ENCODE measurements at places on chromosomes 5 and 9. TPM values are rescaled to one million over a fixed set of nuclear protein-coding genes. Genes with fewer than 3 reads are reported as not detected.

ABCA1 gene
- 6.6 TPM for total RNA-seq

HEMGN gene
- total RNA-seq: not detected

TMEM38B gene
- 6.5 TPM for total RNA-seq

FGF1 gene
- total RNA-seq: not detected

NPR3 gene
- total RNA-seq: 0.37 TPM

WNT8A gene
- not detected for total RNA-seq

- DNase-seq: peak; percentile 33
Observed at GRCh38 chr5:142053426-142054151, 40.8 kb upstream of the GNPDA1 start.

DNA sequence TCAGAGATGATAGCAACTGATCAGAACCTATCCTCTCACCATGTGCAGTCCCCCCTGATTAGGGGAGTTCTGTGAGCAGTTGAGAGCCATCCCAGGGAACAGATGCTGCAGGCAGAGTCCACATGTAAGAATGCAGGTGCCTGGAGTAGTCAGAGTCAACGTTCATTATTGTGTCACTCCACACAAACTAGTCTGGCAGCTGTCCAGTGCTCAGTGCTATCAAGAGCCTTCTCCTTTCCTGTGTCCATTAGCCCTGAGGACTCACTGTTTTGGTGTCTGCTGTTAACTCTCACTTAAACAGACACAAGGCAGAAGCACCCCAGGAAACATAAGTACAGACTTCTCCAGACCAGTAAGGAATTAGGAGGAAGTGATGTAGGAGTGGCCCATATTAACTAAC is 2.5 kb downstream of the SH3TC2 start:
- DNase-seq: peak; percentile 71

DNA sequence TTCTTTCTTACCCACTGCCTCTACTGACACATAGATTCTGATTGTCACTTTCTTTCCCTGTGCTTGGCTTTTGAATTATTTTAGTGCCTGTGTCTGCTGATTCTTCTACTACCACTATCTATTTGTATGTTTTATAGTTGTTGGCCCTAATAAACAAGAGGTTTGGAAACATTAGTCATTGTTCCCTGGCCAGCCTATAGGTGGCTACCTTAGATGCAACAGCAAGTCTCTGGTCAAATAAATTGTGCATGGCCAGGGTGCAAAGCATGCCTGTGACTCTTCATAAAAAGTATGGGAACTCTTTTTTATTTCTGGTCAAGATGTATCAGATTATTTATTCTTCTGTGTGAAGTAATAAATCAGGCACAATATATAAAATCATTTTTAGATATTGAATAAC is 124.4 kb downstream of the PLK2 start:
- DNase-seq: no peak

DNA sequence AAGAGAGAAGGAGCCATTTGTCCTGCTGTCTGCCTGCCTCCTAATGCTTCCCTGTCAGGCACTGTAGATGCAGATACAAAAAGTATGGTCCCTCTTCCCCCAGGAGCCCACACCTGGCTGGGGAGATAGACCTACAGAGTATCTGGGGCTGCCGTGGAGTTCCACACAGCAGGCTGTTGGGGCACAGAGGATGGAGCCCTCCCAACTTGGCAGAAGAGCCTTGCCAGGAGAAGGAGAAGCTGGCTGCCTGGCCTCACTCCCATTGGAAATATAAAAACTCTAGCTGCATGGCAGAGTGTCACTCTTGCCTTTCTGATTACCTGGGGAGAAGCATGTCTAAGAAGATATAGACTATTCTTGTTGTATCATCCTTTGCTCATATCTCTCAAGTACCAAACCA is 160.4 kb downstream of the FSTL4 start:
- no peak for DNase-seq

GRCh38 chr5:78243091-78243490 is 51.4 kb downstream of the AP3B1 start:
- DNase-seq: no peak

- peak; percentile 62 for DNase-seq
Observed at GRCh38 chr9:26308328-26308727, 584.3 kb downstream of the CAAP1 start.

- DNase-seq: no peak
Observed at GRCh38 chr5:74546796-74547195, 93.7 kb downstream of the ENC1 start.

- peak; percentile 40 for DNase-seq
Observed at GRCh38 chr5:142491270-142491669, 166.4 kb upstream of the SPRY4 start.

DNA sequence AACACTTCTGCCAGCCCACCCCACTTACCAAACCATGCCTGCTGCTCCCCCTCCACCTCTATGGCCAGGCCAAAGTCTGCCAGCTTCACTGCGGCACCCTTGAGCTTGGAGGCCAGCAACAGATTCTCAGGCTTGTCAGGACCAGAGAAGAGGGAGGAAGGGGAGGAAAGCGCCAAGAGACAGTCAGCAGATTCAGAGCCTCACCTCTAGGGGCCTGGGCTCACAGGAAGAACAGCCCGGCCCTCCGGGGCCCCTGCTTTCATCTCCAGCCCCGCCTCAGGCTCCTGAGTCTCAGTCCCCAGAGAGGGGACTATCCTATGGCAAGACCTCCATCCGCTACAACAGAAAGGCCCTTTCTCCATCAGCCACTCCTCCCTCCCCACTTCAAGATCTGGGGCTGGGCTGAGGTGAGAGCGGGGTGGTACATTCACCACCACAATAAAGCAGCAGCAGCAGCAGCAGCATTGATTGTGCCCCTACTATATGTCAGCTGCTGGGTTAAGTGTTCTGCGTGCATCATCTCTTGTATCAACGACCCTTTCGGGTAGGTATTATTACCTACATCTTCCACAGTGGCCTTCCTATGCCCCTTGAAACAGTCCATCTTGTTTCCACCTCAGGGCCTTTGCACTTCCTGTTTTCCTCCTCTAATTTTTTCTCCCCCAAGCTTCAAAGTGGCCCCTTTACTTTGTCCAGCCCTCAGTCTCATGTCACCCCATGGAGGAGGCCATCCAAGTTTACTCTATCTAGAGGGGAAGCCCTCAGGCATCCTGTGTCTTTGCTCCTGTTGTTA is 36.0 kb downstream of the CAMK2A start:
- no peak for DNase-seq

Measured in endothelial cell of umbilical vein (primary cell).